Left kidney (tissue), 8 donors: ENCODE measurements at places on chromosomes 1 and 21. TPM values are rescaled to one million over a fixed set of nuclear protein-coding genes. Genes with fewer than 3 reads are reported as not detected.

The PLEKHN1 gene
- polyA plus RNA-seq: 0.20 TPM

The APOBEC4 gene
- polyA plus RNA-seq: 0.10 TPM

DNA sequence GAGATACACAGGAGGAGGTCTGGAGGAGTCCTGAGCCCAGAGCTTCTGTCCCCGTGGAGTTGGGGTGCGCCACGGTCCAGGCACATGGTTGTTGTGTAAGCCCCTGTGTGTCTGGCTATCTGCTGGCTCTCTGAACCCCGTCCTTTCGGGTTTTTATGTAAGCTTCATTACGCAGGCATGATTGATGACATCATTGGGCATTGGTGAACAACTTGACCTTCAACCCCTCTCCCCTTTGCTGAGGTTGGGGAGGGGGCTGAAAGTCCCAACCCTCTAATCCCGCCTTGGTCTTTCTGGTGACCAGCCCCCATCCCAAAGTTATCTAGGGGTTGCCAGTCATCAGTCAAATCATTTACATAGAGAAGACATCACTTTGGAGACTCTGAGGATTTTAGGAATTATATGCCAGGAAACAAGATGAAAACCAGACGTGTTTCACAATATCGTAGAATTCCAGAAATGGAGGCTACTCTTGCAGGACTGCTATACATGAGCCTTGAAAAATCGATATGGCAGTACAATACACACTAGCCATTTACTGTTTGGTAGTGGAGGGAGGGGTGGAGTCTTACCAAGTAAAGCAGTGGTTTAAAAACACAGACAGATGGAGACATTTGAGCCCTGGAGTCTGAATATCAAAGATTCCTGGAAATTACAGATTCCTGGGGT lies 69.8 kb upstream of the SCAF4 start:
- DNase-seq: no peak

The LRRC71 gene
- 0.83 TPM for polyA plus RNA-seq

- no peak for DNase-seq
Measured at GRCh38 chr1:239858529-239858928, 233.2 kb upstream of the FMN2 start.

The EPS8L3 gene
- 0.86 TPM for polyA plus RNA-seq

The OR2T11 gene
- not detected for polyA plus RNA-seq

DNA sequence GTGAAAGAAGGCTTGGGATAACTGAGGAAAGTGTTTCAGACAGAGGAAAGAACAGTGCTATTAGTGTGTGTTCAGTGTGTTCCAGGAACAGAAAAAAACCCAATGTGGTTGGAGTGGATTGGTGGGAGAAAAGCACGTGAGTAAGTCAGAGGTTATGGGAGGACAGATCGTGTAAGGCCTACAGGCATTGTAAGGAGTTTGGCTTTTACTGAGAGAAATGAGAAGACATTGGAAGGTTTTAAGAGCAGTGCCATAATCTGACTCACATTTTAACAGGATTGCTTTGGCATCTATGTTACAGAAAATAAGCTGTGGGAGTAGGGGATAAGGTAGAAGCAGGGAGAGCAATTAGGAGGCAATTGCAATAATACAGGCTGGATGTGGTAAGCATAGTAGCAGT lies 4.8 kb downstream of the ARPC5 start:
- DNase-seq: no peak

GRCh38 chr1:43993206-43993914 lies 2.0 kb downstream of the CCDC24 start:
- DNase-seq: no peak

GRCh38 chr1:199101139-199101538 lies 462.3 kb downstream of the PTPRC start:
- DNase-seq: no peak

The MAN1C1 gene
- polyA plus RNA-seq: 13.9 TPM

The SYCP1 gene
- polyA plus RNA-seq: 0.90 TPM

- no peak for DNase-seq
Measured at GRCh38 chr1:38047603-38048141, 1.1 kb upstream of the POU3F1 start.

The C1orf87 gene
- 0.28 TPM for polyA plus RNA-seq

- no peak for DNase-seq
Measured at GRCh38 chr1:151756291-151756690, 7.0 kb downstream of the MRPL9 start.

GRCh38 chr1:109112056-109112651 lies 1.8 kb upstream of the ELAPOR1 start:
- no peak for DNase-seq

DNA sequence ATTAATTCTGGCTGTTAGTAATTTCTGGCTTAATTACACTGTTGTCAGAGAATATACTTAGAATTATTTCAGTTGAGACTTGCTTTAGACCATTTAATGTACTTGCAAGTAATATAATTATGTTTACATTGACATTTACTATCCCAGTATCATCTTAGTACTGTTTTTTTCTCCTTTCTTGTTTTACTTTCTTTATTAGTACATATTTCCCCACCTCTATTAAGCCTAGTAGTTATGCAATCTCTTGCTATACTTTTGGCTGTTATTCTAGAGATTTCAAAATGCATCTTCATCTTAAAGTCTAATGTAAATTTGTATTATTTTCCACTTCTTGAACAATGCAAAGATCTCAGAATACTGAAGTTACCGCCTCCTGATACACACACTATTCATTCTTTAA lies 24.4 kb downstream of the BRWD1 start:
- DNase-seq: no peak

- no peak for DNase-seq
Measured at GRCh38 chr1:10528066-10529014, 53.6 kb downstream of the PEX14 start.

GRCh38 chr1:246629030-246629429 lies 62.8 kb downstream of the CNST start:
- no peak for DNase-seq

GRCh38 chr1:82091265-82091664 lies 290.5 kb downstream of the ADGRL2 start:
- no peak for DNase-seq

- DNase-seq: no peak
Measured at GRCh38 chr1:111496398-111496797, 7.0 kb downstream of the ADORA3 start.

DNA sequence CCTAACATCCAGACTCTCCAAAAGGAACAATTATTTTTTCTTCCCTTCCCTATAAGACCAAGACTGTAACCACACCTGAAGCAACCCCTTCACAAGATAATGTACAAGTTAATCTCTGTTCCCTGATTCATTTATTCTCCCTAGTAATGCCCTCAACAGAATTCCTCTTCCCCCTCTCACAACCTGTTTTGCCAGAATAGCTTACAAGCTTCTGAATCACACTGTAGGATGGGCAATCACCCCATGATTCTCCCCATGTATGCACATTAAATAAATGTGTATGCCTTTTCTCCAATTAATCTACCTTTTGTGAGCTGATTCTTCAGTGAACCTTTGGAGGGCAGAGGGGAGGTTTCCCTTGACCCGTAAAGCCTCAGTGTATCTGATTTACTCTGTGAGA lies 20.9 kb upstream of the RNF11 start:
- DNase-seq: no peak

DNA sequence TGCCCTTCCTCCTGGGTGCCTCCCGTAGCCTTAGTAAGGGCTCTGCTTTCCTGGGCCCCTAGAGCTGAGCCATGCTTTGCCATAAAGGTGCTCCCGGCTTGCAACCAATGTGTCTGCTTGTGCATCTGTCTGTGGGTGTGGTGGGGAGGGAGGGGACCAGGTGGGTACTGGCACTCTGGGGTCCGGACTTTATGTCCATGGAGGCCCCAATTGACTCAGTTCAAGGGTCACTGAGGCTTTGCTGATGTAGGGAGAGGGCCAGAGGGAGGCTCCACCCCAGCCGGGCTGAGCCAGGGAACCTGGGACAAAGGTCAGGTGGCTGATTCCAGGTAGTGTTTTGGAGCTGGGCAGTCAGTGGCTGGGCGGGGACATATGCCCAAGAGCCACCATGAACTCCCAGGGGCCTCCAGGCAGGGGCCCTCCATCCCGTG lies 15.0 kb downstream of the TNFRSF25 start:
- no peak for DNase-seq

GRCh38 chr1:220905650-220906560 lies 26.7 kb downstream of the HLX start:
- no peak for DNase-seq

The PDE9A gene
- 44.3 TPM for polyA plus RNA-seq

DNA sequence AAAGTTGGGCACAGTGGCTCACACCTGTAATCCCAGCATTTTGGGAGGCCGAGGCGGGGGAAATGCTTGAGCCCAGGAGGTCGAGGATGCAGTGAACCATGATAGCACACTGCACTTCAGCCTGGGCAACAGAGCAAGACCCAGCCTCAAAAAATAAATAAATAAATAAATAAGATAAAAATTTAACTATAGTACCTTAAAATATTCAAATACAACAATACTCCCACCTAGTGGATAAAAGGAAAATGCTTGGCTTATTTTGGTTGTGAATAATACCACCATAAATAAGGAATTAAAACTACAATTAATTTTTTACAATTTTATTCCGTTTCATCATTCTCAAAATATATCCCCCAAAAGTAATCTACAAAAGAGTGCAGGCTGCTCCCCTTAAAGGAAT lies 8.1 kb downstream of the PSMG1 start:
- peak; percentile 26 for DNase-seq

The BRDT gene
- not detected for polyA plus RNA-seq

GRCh38 chr21:43754948-43755781 lies 20.9 kb downstream of the CSTB start:
- DNase-seq: no peak

The UBIAD1 gene
- 16.4 TPM for polyA plus RNA-seq

DNA sequence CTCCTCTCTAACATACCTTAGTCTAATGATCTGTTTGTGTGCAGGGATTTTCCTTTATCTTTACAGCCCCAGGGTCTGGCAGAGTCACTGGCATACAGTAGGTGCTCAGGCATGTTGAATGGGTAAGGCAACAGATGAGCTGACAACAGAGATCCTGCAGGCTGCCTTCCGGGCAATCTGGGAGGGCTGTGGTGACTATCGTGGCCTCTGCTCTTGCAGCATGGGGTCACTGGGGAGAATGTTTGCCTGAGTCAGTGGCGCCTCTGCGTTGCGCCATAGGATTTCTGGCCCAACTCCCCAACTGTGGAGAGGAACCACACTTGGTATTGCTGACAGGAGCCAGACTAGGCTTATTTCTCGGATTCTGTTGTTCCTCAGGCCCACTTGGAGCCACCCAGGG lies 93.8 kb downstream of the LAMC2 start:
- no peak for DNase-seq

DNA sequence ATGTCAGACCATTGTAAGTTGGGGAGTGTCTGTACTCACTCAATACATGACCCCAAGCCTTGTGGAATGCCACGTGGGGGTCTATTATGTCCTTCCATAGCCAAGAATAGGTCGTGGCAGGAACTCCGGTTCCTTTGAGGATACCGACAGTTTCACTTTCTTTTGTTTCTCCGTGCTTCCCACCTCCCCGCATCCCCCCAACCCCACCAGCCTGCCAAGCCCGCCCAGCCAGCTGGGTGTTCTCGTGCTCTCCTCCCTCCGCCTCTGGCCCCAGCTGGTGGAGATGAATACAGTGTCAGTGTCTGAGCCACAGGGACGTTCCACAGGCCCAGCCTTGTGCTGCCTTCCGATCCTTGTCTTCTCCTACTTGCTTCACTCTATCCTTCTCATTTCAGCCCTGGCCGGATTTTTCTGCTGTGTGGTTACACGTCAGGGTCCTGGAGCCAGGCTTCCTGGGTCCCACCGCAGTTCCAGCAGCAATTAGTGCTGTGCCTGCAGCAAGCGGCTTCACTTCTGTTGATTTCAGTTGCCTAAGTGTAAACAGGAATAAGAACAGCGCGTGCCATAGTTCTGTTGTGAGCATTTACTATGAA lies 4.1 kb upstream of the AGTRAP start:
- peak; percentile 74 for DNase-seq

DNA sequence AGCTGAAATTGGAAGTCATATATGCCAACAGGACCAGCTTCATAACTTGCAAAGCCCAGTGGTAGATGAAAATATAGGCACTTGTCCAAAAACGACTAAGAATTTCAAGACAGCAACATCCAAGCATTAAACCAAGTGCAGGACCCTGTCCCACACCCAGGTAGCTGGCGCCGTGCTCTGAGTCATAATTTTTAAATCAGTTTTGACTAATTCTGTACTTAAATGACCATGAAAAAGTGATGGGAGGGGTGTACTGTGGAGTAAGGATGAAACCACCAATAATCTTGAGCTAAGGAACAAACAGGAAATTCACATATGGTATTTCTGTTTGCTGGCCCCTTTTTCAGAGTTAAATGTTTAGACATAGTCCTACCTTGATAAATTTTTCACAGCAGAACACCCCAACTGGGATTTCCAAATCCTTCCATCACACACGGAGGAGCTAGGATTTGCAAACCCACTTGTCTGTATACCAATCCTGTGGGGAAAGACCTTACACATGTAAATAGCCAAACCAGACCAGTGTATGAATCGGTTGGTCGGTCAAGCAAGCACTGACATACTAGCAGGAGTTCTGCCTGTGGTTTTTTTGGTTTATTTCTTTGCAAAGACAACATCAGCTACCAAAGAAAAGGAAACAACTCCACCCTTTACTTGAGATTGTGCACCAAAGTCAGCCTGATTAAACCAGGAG lies 235.7 kb upstream of the RAB4A start:
- DNase-seq: no peak

The SH3BGR gene
- 4.3 TPM for polyA plus RNA-seq

The SLC26A9 gene
- 0.20 TPM for polyA plus RNA-seq

The SFT2D2 gene
- polyA plus RNA-seq: 26.9 TPM

GRCh38 chr21:42980312-42981213 lies 6.2 kb downstream of the PKNOX1 start:
- no peak for DNase-seq

DNA sequence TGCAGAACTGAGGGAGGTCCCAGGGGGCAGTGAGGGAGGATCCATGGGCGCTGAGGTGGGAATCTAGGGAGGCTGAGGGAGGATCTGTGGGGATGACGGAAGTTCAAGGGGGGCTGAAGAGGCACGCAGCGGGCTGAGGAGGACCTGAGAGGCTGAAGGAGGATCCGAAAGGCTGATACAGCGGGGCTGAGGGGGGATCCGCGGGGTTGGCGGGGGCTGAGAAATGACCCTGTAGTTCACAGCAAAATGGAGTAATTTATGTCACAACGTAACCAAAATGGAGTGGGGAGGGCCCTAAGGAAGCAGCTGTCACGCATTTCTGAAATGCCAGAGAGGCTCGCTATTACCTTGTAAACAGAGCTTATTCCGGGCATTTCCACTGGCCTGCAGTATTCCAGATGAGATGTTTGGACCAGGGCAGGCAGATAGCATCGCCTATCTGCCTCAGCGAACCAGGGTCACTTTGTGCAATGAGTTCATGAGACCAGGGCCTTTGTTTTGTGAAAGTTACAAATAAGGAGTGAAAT lies 926 bp upstream of the MRPL55 start:
- peak; percentile 31 for DNase-seq

DNA sequence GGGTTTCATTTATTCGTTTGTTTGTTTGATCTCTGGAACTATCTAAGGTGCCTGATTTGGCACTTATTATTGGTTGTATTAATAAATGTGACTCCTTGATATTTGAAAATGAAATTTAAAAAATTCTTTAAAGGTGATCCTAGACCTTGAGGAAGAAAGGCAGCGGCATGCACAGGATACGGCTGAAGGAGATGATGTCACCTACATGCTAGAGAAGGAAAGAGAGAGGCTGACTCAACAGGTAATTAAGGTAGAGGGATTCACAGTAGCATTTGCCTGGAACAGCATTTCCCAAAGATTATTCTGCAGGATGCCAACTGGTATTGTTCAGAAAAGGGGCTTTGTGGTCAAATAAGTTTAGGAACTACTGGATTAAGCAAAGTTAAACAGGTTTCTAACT lies 54.4 kb upstream of the WNT2B start:
- no peak for DNase-seq

GRCh38 chr1:201145132-201145531 lies 9.1 kb downstream of the TMEM9 start:
- no peak for DNase-seq
